Activated CD8-positive, alpha-beta memory T cell treated with anti-CD3 and anti-CD28 coated beads for 24 hours (primary cell): ENCODE measurements at places on chromosomes 5 and 9.

DNA sequence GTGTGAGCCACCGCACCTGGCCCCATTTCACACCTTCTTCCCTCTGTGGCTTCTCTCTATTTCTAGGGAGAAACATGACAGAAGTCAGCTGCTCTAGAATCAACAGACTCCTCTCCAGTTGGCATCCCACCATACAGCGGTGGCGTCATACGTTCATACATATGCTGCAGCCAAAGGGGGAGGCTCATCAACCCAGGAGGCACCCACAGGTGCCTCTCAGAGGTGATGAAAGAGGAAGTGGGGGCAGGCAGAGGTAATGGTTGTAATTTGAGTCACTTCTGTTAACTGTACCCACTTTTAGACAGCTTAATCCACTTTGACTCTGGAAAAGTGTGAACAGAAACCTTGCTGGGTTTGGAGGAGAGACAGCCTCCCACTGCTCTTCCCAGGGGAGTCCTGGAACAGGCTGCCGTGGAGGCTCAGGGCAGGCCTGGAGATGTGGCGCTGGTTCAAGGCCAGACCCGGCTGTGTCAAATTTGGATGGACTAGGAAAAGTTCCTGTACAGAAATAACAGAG, 47.3 kb upstream of the SUB1 start:
- DNase-seq: no peak

- DNase-seq: no peak
Measured at GRCh38 chr9:20189871-20190270, 401.0 kb upstream of the SLC24A2 start.

DNA sequence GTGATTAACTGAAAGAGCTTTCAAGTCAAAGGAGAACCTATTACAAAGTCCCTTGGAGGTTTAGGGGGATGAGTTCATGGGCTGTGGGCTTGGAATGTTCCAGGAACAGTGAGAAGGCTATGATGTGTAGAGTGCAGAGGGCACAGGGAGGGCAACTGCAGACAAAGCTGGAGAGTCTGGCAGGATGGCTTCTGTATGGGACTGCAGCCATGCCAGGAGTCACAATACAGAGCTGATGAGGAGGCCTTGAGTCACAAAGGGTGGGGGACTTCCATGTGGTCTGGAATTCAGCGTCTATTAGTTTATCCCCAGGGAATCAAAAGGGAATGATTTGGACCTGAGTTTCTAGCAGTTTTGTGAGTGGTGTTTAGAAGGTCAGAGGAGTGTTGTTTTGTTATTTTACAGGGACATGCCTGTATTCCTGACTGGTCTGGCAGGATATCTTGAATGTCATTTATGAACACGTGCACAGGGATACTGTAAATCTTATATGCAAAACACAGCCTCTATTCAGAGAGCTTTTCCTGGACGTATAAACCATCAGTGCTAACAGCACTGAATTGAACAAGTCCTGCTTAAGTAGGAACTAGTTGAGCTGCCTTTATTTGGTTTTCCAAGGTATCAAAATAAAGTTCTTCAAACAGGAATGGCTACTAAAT, 14.3 kb upstream of the TEK start:
- no peak for DNase-seq

- no peak for DNase-seq
Measured at GRCh38 chr5:16707168-16707868, 90.5 kb upstream of the RETREG1 start.
